ENCODE measurements at places on chromosomes 13 and 19. TPM values are rescaled to one million over a fixed set of nuclear protein-coding genes. Genes with fewer than 3 reads are reported as not detected.

GRCh38 chr13:100506600-100507422 lies 81.8 kb downstream of the GGACT start:
- DNase-seq, result no peak

Gene CNFN
- total RNA-seq, result 2.5 TPM

DNA sequence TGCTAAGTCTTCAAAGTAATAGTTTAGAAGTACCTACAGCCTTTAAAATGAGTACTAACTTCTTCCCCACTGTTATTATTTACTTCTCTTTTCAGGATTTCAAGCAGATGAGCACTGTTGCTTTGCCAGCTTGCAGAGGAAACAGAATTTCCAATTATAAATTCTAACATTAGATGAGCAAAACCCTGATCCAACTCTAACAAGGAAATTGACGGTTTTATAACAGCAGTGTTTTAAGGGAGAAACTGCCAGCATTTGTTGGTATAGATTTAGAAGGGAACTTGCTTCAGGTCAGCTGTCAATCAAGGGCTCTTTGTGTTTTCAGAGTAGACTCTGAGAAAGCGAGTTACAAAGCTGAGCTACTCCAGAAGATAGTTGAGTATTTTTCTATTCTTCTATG lies 120.5 kb downstream of the RAP2A start:
- no peak for DNase-seq

DNA sequence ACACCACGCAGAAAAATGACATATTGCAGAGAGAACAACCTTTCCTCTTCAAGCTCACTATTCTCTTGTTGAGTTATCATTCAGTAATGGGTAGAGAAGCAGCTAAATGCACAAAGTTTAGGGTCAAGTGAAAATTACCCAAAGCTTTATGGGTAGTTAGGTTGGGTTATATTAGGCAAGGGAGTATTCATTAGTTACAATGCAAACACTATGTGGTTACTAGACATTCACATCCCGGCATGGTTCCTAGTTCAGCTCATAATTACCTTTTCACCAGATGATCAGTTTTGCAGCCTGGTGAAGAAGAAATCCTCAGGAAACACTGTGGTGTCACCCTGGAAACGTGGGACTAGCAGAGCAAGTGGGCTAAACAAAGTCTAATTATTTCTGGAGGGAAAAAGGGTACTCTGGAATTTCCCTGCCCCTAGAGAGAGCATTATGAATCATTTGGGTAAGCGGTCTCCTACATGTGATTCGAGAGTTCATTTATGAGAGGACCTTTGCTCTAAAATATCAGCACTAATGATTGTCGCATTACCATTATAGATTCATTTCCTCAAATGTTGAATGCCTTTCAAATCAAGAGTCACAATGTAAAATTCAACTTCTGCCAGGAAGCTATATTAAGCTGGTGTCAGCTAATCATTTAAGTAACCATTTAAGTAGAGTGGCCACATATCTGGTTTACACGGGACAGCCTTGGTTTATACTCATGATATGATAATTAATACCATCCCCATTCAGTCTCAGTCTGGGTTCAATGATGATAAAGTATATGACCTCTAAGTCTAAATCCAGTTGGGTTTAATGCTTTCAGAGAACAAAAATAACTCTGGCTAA lies 1208.0 kb downstream of the DIAPH3 start:
- DNase-seq, result no peak

DNA sequence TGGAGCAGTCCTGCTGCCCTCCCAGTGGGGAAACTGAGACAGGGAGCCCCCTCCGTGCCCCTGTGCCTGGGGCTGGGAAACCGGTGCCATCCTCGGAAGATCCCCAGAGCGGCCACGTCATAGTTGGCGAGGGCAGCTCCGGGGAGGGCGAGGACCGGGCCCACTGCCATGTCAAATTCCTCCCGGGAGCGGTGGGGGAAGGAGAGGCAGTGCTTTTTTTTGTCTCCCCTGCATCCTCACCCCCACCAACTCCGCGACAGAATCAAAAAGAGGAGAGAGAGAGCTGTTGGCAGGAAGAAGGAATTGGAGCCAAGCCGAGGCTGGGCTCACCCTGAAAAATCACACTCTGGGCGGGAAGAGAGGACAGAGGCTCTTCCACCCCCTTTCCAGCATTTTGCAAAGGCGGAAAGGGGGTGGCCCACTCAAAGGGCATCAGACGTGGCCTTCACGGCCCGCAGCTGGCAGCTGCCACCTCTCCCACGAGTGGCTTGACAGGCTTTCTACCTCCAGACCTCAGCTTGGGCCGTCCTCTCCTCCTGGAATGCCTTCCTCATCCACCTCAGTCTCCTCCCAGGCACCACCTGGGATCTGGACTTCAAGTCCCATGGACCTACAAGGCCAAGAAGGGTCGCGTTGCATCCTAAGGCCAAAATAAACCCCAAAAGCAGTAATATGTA lies 19.6 kb upstream of the NFIC start:
- DNase-seq, result no peak

- no peak for DNase-seq
These were observed 9.5 kb upstream of the MBNL2 start for GRCh38 chr13:97212601-97213040.

- no peak for DNase-seq
These were observed 284.8 kb downstream of the SHISA2 start for GRCh38 chr13:25766991-25767390.

DNA sequence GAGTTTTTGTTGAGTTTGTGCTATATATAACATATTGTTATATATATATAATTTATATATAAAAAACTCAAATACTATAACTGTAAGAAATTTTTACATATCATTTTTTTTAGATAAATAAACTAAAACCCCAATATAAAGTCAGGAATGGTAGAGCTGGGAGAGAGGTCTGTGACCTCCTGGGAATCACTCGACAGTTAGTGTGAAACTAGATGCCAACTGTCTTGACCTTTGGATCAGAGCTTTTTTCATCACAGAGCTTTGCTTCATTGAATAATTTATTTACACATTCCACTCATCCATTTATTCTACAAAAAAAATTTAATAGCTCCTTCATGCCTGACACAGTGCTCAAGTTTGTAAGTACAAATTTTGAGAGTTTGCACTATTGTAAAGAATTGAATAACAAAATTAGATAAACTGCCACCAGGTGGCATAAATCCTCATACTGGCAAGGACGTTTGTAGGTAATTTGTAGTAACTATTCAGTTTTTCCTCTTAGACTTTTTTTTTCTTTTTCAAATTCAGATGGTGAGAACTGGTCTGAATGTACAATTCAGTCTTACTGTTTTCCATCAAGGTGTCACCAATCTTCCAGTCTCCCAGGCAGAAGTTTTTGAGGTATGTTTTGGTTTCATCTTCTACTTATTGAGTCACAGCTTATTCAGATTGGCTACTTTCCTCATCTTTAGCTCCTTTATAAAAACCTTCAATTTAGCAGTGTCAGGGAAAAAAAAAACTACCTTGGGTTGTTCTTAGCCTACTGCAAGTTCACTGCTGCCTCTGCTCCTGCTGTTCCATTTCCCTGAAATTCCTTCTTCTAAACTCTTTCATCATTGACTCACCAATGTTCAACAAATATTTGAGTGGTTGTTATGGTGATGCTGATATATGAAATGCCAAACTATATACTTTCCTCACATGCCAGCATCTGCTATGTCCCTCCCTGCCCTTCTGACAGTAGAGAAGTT lies 28.7 kb downstream of the LACC1 start:
- no peak for DNase-seq

DNA sequence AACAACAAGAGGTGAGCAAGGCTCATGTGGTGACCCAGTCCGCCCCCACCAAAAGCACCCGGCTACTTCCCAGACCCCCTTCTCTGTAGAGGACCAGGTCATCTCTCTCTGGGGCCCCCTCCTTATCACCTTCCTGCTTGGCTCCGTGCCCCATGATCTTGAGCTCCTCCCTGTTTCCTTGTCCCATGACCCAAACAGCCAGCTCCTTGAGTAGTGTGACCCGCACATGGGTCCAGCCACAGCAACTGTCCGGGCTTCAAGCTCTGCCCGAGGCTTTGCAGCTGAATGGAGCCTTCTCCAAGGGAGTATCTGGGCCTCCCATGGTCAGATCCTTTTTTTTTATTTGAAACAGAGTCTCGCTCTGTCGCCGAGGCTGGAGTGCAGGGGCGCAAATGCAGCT lies 61.8 kb downstream of the MYO9B start:
- DNase-seq, result no peak

DNA sequence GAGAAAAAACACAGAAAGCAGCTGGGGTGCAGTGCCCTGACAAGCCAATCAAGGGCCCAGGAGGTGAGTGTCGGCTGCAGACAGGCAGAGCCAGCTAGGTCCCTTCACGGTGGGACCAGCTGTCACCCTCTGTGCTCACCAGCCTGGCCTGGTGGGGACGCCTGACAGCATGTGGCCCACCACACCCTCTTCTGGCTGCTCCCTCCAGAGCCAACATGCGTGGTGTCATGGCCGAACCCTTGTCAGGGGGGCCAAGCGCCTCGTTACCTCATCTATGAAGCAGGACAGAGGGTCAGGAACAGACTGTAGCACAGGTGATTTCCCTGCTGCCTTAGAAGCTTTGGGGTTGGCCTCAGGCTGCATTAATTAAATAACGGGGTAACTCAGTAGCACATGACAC lies 40.0 kb upstream of the ISYNA1 start:
- DNase-seq, result no peak

Gene KIR2DL1
- not detected for total RNA-seq

All from esophagus muscularis mucosa (tissue), 4 donors.